ENCODE measurements at places on chromosomes 5 and 9.

DNA sequence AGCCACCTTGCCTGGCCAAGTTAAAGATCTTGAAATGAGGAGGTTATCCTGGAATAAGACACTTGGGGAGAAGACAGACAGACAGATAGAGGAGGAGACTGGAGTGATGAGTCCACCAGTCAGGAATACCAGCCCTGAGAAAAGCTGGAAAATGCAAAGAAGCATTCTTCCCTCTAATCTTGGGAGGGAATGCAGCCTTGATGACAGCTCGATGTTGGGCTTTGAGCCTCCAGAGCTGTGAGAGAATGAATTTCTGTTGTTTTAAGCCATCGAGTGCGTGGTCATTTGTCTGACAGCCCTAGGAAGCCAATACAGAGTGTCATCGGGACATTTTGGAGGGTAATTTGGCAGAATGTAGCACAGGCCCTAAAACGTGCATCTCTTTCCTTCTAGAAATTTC is 199.1 kb upstream of the IER5L start:
- no peak for DNase-seq

GRCh38 chr9:89225587-89225986 is 47.0 kb upstream of the SHC3 start:
- DNase-seq = no peak

DNA sequence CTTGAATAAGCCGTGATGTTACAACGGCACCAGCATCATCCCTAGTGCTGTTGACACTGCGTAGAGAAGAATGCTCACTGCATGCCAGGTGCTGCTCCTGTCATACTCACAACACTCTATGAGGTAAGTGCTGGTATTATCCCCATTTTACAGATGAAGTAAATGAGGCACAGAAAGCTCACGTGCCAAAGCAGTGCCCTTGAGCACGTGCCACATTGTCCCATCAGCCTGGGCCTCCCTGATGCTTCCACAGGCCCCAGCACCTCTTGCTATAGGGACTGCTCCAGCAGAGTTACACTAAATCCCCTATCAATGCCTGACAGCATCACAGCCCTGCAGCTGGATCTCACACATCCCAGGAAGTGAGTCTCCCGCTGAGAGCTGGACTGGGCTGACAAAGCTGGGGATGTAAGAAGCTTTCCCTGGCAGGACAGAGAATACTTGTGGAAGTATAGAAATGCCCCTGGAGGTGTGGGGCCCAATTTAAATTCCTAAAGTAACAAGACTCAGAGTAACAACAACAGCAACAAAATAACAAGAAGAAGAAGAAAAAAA is 216.1 kb downstream of the FSTL4 start:
- no peak for DNase-seq

DNA sequence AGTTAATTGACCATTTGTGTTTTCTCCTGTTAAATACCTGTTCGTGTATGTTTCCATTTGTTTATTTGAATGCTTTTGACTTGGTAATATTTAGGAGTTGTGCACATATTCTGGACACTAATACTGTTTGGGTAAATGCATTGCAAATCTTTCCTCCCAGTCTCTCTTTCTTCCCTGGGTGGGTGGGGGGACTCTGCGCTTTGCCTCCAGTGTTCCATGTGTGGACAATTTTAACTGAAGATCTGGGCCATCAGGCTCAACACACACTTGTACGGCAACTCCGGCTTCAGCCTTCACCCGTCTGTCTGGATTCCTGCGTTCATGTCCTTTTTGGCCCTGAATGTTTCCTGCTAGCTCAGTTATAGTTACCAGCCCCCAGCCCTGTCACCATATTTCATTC is 40.1 kb downstream of the GTF3C4 start:
- DNase-seq = no peak

GRCh38 chr9:128887914-128888350 is 6.0 kb downstream of the LRRC8A start:
- no peak for DNase-seq

GRCh38 chr5:145072889-145073288 is 762.3 kb downstream of the PRELID2 start:
- DNase-seq = no peak

DNA sequence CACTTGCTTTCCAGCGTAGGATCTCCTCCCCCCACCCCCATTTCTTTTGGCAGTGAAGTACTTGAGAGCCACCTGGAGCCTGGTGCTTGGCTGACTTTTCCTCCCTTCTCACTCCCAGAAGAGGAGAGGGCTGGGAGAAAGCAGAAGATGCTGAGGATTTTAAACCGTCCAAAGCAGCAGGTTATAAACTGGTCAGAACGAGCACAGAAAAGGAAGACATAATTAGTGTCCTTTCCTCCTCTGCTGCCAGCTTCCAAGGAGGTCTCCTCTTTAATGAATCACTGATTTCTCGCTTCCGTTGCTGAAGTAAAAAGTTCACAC is 563 bp upstream of the FGF10 start:
- DNase-seq = no peak

- DNase-seq = no peak
These were observed 82.7 kb downstream of the HSD17B3 start for GRCh38 chr9:96219026-96219899.

DNA sequence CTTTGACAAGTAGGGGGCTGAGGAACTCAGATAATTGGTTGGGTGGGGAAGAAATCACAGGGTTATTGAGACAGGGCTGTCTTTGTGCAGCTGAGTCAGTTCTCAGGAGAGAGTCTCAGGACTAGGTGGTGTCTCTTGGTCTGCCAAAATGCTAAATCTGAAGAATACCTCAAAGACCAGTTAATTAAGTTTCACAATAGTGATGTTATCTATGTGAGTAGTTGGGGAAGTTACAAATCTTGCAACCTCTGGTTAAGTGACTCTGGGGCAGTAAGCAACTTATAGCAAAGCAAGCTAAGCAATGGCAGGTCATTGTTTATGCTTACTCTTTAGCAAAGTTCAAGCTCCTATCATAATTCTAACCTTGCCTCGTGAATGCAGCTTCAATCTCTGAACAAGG is 53.6 kb downstream of the GIN1 start:
- DNase-seq = no peak

- DNase-seq = no peak
These were observed 177.8 kb upstream of the SGCD start for GRCh38 chr5:156149213-156149612.

DNA sequence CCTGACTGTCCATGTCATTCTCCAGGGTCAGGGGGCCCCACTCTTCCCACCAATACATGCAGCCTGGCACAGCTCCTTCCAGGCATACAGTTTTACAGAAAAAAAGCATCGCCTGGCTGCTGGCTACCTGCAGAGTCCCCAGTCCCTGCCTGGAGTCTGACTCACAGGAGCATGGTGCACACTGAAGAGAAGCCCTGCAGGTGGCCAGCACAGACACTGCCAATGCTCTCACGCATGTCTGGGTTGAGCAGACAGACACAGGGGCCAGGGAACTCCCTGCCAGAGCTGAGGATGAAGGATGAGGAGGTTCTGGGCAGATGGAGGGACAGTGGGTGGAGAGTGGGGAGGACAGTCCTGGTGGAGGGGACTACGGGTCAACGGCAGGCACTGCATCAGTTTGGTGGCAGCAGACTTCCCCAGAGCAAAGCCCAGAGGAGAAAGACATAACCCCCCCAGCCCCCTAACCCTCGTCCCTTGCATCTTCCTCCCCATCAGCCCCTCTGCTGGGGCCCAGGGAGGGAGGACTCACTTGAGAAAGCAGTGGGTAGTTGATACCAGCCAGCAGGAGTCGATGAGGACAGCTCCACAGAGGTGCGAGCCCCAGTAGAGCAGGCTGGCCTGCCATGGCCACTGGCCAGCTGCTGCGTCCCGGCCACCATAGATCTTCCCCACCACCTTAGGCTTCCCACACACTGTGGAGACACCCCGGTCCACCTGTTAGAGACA is 72.9 kb upstream of the SPTLC1 start:
- DNase-seq = no peak

- DNase-seq = no peak
These were observed 242.2 kb downstream of the FER start for GRCh38 chr5:108989761-108990392.

DNA sequence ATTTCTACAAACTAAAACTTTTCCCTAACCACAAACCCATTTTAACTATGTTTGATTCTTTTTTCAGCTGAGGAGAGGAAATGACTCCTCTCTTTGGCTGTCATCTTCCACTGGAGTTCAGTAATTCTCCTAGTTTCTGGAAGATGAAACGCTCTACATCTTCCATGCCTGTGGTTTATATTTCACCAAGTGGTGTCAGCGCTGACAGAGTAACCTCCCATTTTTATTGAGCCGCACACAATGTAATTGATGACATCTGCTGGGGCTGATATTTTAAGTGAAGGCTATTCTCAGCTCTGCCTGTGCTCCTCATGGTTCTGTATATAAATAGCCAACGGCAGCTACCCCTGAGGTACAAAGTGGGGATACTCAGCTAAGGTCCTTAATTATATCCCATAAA is 234.6 kb downstream of the SPOCK1 start:
- no peak for DNase-seq

- DNase-seq = peak; percentile 76
These were observed 51.9 kb downstream of the TGFBI start for GRCh38 chr5:136080483-136081216.

GRCh38 chr5:55037046-55037771 is 13.2 kb downstream of the GZMK start:
- DNase-seq = no peak

DNA sequence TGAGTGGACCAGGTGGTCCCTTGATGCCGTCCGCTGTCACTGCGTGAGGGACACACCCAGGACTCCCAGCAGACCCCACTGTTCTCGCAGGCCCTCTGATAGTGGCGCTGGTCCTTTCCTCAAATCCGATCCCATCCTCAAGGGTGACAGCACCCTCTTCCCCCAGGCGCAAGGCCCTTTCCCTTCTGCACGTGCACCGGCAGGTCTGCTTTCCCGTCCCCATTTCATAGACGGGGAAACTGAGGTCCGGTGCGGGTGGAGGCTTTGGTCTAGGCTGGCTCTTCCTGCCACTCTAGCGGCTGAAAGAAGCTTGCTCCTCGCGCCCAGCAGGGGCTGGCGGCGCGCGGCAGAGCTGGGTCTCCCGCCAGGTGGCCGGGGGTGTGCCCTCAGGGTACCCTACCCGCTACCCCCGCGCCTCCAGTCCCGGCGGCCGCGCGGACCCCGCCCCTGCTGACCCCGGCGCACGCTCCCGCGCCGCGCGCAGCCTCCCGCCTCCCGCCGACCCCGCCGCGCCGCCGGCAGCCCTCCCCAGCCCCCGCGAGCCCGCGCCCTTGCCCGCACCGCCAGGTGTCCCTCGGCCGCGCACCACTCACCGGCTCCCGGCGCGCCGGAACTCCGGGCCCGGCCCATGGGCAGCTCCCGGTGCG is 453 bp downstream of the RASGEF1C start:
- no peak for DNase-seq

DNA sequence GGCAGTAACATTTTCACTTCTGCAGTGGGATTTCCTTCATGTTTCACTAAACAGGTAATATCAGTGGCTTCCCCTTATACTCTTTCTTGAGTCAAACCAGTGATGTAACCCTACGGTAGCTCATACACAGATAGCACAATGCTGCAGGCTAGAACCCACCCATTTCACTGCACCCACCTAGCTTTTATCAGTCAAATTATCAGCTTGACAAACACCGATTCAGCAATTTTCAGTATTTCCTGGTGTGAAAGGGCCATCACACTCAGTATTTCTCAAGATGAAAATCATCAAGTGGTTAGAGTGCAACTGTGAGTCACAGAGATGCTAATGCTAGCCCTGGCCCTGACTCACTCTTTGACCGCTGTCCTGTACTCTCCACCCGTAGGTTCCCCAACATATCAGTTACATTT is 242.3 kb upstream of the PTGER4 start:
- DNase-seq = no peak

DNA sequence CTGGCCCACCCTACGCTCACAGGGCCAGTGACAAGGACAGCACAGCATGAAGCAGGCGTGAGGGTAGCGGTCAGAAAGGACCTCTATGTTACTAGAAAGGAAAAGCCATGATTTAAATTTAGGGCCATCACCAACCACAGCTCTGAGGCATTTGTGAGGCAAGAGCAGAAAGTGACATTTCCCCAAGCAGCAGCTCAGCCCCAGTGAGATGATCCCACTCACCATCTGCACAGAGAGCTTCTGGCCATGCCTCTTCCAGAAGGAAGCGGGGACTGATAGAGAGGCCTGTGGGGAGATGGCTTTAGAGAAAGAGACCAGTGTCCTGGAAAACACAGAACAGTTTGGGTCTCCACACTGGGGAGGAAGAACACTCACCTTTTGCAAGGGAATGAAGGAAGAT is 413.9 kb downstream of the SPOCK1 start:
- no peak for DNase-seq

- no peak for DNase-seq
These were observed 292.7 kb upstream of the NREP start for GRCh38 chr5:112049738-112050137.
